IPS DF 19.7 (cell line): ENCODE measurements at places on chromosomes 4 and X.

GRCh38 chr4:41257257-41257901, 651 bp downstream of the UCHL1 start:
- DNase-seq = no peak

DNA sequence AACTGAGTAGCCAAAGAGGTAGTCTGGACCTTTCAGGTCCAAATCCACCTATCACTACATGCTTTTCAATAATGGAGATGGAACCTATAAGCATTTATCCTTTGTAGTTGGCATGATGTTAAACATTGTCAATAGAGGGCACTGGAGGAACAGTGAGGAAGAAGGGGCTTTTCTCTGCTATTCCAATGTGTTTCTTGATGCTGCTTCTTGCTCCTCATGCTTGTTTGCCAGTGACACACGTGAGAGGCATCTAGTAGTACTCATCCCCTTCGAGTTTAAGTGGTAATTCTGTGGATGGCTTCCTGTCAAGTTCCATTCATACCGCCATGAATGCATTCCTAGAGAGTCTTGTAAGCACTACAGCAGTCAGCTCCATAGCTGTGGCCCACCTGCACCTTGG, 84.0 kb downstream of the NAA11 start:
- peak; percentile 28 for DNase-seq

DNA sequence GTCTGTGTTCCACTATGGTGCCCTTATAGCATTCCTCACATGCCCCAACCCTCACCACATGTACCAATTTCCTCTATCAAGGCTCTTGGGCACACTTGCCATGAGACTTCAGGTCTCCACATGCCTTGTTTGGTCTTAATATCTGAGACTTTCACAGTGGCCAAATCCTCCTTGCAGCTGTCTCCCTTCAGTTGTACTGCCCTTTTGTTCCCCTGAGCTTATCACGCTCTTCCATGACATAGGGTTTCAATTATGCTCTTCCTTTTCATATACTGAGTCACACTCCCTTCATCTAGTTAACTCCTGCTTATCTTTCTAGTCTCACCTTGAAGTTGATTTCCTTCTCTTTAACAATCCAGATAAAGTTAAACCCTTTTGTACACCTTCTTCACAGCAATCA, 212.9 kb downstream of the PDHA2 start:
- DNase-seq = no peak

DNA sequence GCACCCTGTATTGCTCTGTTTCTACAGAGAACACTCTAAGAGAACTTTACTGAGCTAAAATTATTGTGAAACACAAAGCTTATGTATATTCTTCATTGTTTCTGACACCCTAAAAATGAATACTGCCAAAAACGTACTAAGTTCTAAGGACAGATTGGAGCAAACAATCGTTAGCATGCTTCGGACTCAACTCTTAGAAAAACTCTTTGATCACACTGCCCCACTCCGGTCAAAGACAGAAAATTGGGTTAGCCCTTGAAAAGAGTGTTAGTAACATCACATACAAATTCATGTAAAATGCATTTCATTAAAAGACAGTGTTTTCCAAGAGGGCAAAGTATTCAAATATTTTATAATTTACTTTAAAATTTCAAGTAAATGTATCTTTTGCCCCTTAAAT, 177.4 kb downstream of the DCHS2 start:
- no peak for DNase-seq

GRCh38 chr4:52199574-52200338, 148.7 kb downstream of the SPATA18 start:
- DNase-seq = no peak
